Activated CD4-positive, alpha-beta T cell treated with anti-CD3 and anti-CD28 coated beads, Interleukin-2, amount 50 U/mL, for 4 hours (primary cell): ENCODE measurements at places on chromosomes 16 and 17.

DNA sequence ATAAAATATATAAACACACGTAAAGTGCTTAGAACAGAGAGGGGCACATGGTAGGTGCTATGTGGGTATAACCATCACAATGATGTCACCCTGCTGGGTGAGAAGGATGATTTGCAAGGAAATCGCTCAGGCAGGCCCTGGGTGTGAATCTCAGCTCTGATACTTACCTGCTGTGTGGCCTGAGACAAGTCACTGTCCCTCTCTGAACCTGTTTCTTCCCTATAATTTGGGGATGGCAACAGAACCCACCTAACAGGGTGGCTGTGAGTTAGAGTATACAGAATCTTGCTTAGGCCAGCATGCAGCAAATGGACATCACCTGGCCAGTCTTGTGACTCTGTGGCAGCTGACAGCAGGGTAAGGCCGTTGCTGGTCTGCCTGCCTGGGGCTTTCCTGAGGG, 36.6 kb upstream of the ALKBH5 start:
- no peak for DNase-seq

GRCh38 chr16:86584071-86584685, 5.8 kb downstream of the FOXL1 start:
- DNase-seq = no peak

DNA sequence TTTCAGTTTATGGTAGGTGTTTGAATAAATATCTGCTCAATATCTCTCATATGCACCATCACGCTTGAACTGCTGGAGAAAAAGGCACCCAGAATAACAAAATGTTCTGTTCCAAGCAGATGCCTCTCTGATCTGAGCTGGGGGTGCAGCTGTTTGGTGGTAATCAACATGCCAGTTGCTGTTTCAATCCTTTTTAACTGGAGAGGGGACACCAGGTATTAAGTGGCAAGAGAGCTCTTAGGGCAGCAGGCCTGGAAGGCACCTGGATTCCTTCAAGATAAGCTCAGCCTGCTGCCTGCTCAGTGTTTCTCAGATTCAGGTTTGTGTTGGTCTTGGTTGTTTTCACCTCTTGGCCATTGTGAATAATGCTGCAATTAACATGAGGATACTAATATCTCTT, 27.2 kb upstream of the VAT1L start:
- DNase-seq = no peak

- no peak for DNase-seq
These were observed 2.8 kb downstream of the GPT2 start for GRCh38 chr16:46886764-46887523.

DNA sequence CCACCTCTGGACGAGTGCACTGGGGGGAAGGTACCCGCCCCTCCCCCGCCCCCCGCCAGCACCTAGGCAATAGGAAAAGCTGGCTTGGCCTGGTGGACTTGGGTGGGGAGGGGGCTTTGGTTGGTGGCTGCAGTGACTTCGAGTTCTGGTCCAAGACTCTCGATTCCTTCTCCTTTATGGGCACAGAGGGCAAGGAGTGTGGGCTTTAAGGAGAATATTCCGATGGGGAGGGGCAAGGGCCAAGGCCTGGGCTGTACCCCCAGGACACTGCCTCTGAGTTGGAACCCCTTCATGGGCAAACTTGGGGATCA, 409 bp downstream of the ACSF2 start:
- no peak for DNase-seq

- no peak for DNase-seq
These were observed 60.0 kb downstream of the KLHDC4 start for GRCh38 chr16:87705771-87706277.

- no peak for DNase-seq
These were observed 143.3 kb downstream of the PARN start for GRCh38 chr16:14486520-14487303.

DNA sequence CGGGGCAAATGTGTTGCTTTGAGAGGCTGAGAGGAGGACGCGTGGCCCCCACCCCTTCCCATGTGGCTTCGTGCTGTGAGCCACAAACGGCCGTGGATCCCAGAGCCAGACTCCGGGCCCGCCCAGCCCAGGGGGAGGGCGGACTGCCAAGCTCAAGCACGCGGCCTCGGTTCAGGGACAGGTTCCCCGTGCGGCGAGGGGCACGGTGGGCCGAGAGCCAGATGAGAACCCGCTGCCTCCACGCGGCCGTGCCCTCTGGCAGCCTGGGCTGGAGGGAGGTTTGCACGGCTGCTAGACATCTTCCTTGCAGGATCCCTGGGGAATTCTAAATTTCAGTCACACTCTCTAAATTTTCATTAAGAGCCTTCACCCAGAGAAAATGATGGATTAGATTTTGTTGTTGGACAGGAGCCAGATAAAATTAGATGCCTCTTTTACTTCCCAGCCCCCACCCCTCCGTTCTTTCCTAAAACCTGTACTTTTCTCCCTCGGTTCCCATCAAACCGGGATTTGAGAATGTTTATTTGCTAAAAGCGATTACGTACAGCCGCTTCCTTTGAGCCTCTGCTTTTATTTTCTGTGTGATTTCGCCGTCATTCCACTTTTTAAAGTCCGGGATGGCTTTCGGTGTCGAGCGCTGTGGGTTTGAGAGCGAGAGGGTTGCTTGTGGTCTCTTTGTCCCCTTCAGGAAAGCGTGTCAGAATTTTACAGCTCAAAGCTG, 25.0 kb upstream of the GNG13 start:
- DNase-seq = no peak

- no peak for DNase-seq
These were observed 7.6 kb downstream of the SNRNP25 start for GRCh38 chr16:60929-61878.

- DNase-seq = peak; percentile 15
These were observed 21.1 kb downstream of the NPTX1 start for GRCh38 chr17:80455336-80455710.

GRCh38 chr17:38864636-38865398, 5.0 kb upstream of the LASP1 start:
- DNase-seq = no peak

DNA sequence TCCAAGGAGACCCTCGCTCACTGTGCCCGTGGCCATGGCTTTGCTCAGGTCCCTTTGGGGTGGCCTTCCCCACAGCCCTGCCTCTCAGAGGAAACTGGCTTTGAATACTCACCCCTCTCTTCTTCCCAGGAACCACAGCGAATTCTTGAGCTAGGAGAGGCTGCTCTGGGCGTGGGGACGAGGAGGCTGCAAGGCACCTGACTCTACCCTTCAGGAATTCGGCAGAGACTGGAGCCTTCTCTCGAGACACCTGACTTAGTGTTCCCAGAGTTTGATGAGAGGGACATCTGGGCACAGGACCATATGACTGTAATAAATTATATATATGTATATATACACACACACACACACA, 6.2 kb downstream of the LLGL2 start:
- DNase-seq = no peak
